ENCODE measurements at places on chromosomes 3 and 15. TPM values are rescaled to one million over a fixed set of nuclear protein-coding genes. Genes with fewer than 3 reads are reported as not detected.

Gene PLA2G4E
- total RNA-seq = not detected

Gene SKIL
- total RNA-seq = 103 TPM

Gene SPTBN5
- total RNA-seq = 12.0 TPM

DNA sequence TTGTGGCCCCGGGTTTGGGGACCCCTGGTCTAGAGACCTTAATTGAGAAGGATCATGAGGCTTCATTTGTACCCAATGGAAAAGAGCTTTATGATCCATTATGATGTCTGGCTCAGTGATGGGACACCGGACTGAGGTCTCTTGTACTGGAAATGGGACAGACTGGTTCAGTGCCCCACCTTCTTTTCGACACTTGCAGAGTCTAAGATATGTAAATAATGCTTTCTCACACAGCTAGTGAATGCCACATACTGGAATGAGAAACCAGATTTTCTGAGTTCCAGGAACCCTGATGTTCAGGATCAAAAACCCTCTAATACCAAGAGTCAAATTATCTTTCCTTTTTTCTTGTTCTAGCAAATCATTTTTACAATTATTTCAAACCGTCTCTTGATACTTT lies 116.3 kb upstream of the ARPP21 start:
- no peak for DNase-seq

DNA sequence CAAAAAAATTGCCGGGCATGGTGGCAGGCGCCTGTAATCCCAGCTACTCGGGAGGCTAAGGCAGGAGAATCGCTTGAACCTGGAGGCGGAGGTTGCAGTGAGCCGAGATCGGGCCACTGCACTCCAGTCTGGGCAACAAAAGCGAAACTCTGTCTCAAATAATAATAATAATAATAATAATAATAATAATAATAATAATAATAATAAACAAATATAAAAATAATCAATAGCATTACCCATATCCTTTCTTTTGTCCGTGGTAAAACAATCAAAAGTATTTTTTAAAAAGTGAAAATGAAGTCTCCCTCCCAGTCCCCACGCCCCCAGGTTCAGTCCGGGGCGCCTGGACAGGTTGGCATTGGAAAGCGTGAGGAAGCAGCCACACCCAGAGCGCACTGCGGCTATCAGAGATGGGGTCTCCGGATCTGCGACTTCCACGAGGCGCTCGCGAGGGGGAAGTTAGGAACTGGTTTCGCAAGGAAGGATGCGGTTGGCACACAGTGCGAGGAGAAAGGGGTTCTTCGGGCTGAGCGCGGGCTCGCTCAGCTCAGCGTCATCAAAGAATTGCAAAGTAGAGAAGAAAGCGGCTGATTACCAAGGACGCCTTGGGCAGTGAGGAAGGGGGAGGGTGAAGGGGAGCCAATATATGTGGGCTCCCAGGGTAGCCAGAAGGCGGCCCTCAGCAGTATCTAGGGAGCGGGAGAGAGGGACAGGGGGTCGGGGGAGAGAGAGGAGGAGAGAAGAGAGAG lies 69.5 kb upstream of the EPHB3 start:
- no peak for DNase-seq

GRCh38 chr3:52394751-52395502 lies 50.0 kb downstream of the SEMA3G start:
- DNase-seq = no peak

GRCh38 chr3:13583251-13584180 lies 34.6 kb downstream of the FBLN2 start:
- DNase-seq = no peak

DNA sequence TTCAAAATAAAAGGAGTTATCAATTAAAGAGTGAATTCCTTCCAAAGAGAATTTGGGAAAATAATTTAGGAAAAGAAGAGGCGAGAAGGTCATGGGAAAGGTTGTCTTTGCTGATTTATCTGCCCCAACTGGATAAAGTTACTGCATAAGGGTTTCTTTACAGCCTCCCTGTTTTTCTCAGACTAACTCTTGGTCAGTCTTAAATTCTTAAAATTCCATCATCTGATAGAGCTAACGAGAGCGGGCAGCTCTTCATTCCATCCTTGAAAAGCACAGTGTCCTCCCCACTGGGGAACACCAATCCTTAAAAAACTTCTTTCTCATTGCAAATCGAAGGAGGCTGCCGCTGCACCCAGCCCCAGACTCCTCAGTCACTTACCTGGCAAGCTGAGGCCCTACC lies 107.2 kb downstream of the PGPEP1L start:
- no peak for DNase-seq

GRCh38 chr15:95825671-95826411 lies 504.7 kb upstream of the NR2F2 start:
- DNase-seq = no peak

DNA sequence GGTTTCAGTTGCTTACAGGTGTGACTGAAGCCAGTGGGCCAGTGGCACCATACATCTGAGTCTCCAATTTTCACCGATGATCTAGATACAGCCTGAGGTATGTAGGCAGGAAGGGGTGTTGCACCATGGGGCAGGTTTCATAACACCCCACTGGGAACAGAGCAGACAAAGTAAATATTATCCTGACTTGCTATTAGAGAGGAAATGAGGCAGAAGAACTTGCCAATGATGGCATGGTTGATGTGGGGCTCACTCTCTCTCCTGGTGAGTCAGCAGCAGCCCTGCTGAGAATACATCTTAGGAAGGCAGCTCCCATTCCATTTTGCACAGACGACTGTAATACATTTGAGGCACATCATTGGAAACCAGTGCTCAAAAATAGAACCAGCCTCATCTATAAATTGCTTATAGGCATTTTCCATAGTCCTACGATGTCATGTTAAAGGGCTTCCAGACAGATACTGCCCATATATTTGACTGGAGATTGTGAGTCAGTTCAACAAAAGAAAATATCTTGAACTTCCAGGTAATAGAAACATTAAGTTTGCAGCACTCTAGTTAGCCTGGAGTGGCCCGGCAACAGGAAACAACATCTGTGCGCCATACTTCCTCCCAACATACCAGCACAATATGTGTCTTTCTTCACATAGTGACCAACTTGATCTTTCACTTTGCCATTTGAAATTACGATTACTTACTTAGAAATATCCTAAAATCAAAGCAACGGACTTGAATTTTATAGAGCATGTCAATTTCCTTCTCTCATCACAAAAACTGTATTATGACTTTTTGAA lies 175.5 kb downstream of the NECTIN3 start:
- no peak for DNase-seq

Gene SYNPR
- not detected for total RNA-seq

DNA sequence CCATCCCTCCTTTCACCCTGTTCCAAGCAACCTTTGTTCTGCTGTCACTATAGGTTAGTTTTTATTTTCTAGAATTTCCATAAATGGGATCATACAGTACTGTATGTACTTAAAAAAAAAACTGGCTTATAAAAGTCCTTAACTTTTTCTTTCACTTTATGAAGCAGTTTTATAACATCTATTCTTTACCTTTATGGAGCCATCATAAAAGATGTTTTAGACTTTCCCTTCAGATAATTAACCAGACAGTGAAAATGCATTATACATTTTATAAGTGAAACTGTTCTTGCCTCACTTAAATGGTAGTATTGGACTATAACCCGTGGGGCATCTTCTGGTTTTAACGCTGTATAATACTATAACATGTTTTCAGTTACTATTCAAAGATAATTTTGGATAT lies 26.2 kb downstream of the PLS1 start:
- no peak for DNase-seq

GRCh38 chr3:193314161-193314560 lies 64.4 kb downstream of the ATP13A5 start:
- no peak for DNase-seq

DNA sequence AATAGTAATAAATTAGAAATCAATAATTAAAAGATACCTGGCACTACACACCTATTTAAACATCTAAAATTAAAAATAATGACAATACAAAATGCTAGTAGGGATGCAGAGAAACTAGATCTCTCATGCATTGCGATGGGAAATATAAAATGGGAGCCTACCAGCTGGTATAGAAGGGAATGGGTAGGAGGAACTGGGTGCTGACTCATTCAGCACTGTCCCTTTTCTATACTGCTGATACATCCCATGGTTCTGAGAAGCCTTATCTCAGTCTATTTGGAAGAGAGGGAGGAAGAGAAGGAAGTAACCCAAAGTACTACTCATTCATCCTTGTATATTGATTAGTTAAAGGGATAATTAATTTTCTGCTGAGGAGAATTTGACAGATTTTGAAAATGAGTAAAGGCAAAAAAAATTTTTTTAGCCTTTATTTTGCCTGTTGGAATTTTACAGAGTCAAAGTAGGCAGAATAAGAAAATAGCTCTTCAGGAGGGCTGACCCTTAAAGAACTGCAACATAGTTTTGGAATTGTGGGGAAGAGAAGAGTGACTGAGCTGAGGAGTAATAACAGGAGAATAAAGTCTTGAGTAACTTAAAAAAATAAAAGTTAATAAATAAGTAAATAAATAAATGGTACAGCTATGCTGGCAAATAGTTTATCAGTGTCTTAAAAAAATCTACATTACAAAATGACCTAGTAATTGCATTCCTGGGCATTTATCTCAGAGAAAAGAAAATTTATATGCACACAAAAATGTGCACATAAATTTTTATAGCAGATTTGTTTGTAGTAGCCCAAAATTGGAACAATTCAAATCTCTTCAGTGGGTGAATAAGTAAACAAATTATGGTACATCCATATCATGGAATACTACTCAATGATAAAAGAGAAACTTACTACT lies 15.3 kb upstream of the BHLHE40 start:
- DNase-seq = no peak

Gene NR1I2
- not detected for total RNA-seq

- no peak for DNase-seq
Observed at GRCh38 chr3:36762918-36763849, 1.2 kb downstream of the DCLK3 start.

DNA sequence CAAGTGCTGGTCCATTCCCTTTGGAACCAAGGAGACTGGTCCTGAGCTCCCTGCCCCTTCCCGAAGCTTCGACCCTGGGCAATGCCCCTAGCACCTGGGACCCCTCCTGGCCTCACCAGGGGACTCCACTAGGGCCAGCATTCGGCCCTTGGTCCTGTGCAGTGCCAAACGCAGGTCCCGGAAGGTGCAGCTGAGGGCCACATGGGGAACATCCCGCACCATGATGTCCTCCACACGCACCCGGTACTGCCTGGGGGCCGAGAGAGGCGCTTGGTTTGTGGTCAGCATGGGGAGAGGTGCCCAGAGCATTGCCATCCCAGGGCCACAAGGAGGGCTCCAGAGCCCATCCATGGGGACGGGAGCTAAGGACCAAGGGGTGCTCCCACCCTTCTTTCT lies 7.9 kb downstream of the CLCN2 start:
- no peak for DNase-seq

Gene FHIT
- total RNA-seq = 1.1 TPM

GRCh38 chr3:128697341-128697740 lies 28.6 kb upstream of the RAB7A start:
- DNase-seq = no peak

DNA sequence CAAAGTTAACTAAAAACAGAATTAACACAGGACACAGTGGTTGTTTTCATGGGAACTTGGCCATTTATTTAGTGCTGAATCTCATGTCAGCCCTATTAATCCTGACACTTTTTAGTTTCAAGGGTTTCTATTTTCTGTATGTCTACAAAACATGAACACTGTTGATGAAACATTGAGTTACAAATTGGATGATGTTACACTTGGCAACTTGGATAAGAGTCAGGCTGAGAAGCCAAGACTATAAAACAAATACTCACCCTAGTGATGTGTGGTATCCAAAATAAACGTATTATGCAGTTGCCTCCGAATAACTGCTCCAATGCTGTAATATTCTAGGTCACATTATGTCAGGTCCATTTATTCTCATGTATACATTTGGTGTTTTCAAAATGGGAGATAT lies 349.6 kb downstream of the ZIC1 start:
- DNase-seq = no peak

- DNase-seq = no peak
Observed at GRCh38 chr15:81000144-81000623, 539 bp upstream of the TLNRD1 start.

GRCh38 chr3:135137296-135137695 lies 342.2 kb downstream of the EPHB1 start:
- no peak for DNase-seq

GRCh38 chr15:50134524-50135024 lies 15.5 kb upstream of the ATP8B4 start:
- DNase-seq = no peak

Gene GOLGA8M
- total RNA-seq = 0.35 TPM

DNA sequence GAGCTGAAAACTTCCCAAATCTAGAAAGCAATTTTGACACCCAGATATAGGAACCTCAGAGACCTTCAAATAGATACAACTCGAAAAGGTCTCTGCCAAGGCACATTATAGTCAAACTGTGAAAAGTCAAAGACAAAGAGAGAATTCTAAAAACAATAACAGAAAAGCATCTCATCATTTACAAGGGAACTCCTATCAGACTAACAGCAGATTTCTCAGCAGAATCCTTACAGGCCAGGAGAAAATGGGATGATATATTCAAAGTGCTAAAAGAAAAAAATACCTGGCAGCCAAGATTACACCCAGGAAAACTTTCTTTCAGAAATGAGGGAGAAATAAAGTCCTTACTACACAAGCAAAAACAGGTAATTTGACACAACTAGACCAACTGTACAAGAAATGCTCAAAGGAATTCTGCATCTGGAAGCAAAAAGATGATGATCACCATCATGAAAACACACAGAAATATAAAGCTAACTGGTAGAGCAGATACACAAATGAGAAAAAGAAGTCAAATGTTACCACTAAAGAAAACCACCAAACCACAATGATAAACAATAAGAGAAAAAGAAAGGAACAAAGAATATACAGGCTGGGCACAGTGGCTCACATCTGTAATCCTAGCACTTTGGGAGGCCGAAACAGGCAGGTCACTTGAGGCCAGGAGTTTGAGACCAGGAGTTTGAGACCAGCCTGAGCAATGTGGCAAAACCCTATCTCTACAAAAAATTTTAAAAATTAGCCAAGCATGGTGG lies 50.4 kb downstream of the ADAM10 start:
- no peak for DNase-seq

- DNase-seq = no peak
Observed at GRCh38 chr15:60471314-60471713, 7.6 kb downstream of the ICE2 start.

GRCh38 chr3:175349168-175349567 lies 490.0 kb downstream of the NAALADL2 start:
- DNase-seq = no peak

GRCh38 chr3:18672561-18672960 lies 247.4 kb upstream of the SATB1 start:
- DNase-seq = no peak

DNA sequence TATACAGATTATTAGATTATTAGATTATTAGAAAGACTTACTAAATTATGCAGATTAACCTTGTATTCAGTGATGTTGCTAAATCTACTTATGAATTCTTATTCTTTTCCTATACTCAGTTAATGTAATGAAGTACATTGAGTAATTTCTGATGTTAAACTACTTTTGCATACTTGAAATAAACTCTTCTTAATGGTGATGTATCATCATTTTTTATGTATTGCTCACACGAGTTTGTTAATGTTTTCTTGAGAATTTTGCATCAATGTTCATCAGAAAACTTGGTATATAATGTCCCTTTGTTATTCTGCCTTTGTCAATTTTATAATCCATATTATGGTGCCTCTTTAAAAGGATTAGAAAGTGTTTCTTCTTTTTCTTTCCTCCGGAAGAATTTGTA lies 163.2 kb upstream of the COL8A1 start:
- DNase-seq = no peak

Gene APOD
- total RNA-seq = 25.1 TPM
